Activated CD8-positive, alpha-beta memory T cell treated with anti-CD3 and anti-CD28 coated beads for 1 hour (primary cell): ENCODE measurements at places on chromosomes 7 and 10.

- DNase-seq: no peak
These were observed 334.7 kb downstream of the LRMDA start for GRCh38 chr10:75766106-75766505.

- DNase-seq: no peak
These were observed 30.8 kb upstream of the SLC13A1 start for GRCh38 chr7:123230603-123231002.

DNA sequence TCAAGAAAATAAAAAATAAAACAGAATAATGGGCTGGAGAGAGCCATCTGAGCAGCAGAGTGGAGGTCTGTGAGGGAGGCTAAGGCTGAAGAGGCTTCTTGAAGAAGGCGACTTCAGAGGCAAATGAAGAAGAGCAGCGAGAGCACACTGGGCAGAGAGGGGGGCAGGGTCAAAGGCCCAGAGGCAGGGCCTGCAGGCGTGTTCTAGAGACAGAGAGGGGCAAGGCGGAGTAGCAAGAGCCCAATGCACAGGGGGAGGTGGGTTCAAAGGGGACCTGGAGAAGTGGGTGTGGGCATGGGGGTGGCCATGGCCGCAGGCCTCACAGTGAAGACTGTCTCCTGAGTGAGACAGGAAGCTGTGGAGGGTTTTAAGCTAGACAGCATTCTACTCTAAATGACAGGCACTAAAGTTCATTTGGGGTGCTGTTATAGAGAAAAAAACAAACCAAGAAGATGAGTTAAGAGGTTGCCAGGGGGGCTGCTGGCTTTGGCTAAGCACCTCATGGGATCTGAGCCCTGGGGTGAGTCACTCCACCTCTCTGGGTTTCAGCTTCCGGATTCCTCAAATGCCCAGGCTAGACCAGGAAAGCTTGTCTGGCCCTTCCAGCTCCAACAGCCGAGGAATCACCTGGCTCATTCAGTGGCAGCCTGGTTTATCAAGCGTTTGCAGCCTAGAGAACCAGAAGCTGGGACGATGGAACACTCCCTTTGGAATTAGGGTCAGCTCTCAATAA lies 81.7 kb downstream of the DLG5 start:
- DNase-seq: no peak

DNA sequence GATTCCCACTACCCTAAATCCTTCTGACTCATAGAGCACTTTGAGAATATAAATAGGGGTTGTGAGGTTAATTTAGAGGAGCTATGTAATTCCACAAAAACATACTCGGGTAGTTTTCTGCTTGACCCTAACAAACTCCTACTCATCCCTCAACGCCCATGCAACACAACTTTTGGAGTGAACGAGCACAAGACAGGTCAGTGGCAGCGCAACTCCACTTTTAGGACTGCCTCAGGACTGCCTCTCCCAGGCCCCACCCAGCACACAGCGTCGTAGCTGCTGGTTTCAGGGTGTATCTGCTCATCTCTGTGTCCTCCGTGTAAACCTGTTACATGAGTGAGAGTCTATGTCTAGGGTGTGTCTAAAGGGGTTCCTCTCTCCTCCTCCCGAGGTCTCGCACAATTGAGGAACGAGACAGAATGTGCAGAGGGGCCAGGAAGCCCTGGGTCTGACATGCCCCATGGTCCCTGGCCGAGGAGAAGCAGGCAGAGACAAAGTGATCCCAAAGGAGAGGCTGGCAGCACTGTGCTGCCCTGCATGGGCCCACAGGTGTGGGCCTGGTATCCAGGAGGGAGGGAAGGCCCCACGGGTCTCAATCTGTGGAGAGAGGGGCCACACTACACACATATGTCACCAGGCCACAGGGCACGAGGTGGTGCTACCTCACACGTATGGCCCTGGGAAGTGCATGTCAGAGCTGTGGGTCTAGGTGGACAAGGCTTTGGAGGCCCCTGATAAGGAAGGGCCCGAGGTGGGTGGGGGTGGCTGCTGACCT lies 45.5 kb downstream of the CAMK2B start:
- no peak for DNase-seq

- DNase-seq: no peak
These were observed 22.6 kb upstream of the DLG5 start for GRCh38 chr10:77949167-77949566.

DNA sequence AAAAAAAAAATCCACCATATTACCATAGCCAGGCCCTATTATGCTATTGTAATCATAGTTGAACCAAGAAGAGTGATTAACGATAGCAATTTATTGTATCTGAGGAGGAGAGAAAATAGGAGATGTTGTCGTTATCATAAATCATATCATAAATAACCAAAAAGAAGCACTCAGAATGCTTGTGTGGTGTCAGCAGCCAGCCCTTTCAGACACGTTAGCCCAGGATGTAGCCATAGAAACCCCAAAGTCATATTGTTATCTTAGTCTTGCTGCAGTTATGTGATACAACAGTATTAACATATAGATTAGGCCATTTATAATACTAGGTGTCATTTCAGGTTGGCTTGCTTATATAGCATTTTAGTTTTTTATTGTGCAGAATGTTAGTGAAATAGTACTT lies 102.2 kb upstream of the GATA3 start:
- DNase-seq: no peak

GRCh38 chr10:48807791-48808470 lies 123.3 kb downstream of the WDFY4 start:
- no peak for DNase-seq

DNA sequence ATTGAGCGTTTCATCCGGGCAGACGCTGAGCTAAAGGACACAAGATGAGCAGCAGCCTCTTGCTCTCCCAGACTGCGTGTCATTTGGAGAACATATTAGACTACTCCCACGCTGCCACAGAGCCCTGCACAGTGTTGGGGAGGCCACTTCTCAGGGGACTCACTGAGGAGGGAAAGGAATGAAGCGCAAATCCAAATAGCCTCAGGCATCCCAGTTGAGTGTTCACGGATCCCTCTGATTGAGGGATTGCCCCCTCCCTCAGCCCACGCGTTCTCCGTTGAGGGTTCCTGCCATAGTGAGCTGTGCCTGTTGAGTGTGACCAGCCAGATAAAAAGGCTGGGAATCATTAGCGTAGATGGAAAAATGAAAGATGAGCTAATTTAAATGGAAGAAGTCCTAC lies 563.4 kb downstream of the ACTR3B start:
- no peak for DNase-seq

GRCh38 chr7:95737828-95738505 lies 34.4 kb upstream of the DYNC1I1 start:
- DNase-seq: no peak

- no peak for DNase-seq
These were observed 174.7 kb upstream of the GRB10 start for GRCh38 chr7:50957431-50957830.

DNA sequence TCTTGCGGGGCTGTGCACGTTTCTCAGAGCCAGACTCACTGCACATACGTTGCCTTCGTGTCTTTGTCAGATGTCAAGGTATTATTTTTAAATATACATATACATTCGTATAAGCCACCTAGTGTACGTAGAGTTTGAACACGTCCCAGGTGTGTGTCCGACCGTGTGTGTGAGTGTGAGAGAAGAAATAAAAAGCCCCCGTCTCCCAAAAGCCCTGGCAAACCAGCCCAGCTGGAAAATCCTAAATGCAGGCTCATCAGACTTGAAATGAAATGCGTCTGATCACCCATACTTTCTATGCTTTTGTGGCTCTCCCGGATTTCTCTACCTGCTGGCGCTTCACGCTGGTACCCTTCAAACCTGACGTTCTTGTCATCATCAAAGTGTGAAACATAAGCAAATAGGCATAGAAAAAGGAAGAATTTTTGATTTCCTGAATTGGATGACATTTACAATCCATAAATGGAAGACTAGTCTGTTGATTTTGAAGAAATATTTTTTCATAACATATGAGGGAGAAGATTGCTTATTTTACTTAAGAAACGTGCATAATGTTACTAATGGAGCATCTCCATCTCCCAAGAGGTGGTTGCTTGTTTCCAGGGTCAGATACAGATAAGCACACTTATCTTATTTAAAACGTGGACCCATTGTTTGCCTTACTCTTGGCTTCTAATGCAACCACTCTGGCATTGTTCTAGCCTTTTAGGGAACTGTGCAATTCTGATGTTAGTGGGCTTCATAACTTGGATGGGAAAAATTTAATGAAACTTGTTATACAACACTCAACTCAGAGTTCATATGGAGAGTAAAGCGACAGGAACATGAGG lies 971 bp downstream of the PRKG1 start:
- DNase-seq: no peak

DNA sequence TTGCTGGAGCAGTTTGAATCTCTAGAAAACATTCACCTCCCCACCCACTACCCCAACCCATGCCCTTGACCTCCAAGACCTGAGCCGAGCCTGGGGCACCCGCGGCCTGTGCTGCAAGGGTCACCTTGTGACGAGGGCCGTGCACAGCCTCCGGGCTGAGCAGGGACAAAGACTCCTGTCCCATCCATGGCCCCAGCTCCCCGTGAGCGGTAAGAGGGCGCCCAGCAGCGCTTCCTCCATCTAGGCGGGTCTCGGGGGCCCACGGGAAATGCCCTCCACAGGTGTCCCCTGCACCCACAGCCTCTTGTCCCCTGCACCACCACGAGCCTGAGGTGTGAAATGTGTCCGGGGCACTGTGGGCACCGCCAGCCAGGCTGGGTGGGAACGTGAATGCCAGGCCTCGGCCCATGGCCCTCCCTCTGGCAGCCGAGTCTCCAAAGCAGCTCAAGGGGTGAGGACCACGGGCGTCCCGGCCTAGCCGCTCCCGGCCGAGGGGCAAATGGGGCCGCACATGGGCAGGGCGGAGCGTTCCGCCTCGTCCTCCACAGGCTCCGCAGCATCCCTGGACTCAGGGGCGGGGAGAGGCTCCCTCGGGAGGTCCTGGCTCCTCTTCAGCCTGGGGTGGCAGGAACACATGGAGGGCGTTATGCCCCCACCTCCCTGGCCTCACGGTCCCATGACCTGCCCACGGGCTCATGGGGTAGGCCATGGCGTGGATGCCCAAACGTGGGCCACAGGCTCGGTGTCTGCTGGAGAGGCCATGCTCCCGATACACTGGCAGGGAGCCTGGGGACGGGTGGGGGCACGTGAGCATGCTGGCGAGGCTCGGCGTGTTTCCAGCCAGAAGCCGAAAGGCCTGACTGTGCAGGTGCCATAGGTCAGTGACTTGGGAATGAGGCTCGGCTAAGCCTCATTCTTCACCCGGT lies 21.1 kb downstream of the DPYSL4 start:
- no peak for DNase-seq

- no peak for DNase-seq
These were observed 57.5 kb downstream of the COL17A1 start for GRCh38 chr10:104028146-104028545.

DNA sequence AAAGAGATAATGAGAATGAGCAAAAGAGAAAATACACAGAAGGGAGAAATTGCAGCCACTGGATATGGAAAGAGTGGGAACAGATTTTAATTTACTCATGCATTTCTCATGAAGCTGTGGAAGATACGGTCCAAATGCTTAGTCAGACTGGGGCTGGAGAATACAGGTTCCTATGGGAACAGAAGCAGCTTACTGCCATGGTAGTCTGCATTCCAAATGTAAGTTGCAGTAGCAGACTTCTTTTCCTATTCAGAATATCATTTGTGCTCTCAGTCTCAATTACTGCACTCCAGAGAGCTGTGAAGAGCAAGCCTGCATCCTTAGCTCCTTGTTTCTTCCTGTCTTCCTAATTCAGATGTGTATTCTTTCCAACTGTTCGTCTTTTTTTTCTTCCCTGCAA lies 190.8 kb upstream of the TMEM196 start:
- DNase-seq: no peak

GRCh38 chr7:84041649-84042048 lies 152.9 kb downstream of the SEMA3A start:
- DNase-seq: no peak
